Cortex of kidney (tissue), 1 donor: ENCODE measurements at places on chromosomes 5 and 9.

GRCh38 chr9:126377176-126377509, 50.5 kb downstream of the MVB12B start:
- DNase-seq = no peak

GRCh38 chr5:152237531-152237930, 167.5 kb downstream of the NMUR2 start:
- DNase-seq = no peak

DNA sequence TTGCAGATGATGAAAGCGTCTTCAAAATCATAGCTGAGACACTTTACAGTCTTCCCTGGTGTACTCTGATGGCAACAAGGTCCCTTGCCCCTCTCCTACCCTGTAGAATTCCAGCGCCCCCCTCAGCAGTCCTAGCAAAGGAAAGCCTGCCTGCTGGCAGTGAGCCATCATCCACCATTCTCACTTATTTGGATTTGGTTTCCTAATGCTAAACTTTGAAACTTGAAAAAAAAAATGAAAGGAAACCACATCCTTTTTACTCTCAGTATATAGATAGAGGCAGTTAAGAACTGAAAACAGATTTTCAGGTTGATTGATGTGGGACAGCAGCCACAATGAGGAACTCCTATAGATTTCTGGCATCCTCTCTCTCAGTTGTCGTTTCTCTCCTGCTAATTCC, at the start of gene GZMA:
Gene GZMA (plus strand): TSS at position 299 of the 400 bp plus-strand sequence. CDS start 37 bp downstream, at position 336.
- DNase-seq = no peak

DNA sequence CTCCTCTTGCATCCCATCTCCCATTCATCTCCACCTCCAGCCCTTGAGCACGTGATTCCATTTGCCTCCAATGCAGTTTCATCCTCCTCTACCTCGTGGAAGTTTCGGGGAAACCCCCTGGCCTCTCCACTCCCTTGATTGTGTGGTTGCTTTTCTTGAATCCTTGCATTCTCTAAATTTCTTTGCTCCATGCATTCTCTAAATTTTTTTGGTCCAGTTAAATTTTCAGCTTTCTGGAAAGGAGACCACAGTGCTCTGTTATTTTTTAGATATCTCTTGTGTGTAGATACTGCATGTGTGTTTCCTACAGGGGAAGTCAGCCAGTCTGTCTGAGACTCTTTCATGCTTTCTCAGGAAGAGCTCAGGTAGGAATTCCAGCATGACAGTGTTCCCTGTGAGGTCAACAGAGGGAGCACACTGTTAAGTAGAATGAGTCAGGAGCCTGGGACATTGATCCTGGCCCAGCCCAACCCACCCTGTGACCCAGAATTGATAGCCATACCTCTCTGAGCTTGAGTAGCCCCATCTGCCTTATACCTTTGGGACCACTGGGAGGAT, 52.8 kb downstream of the AMBP start:
- no peak for DNase-seq

- no peak for DNase-seq
These were observed 1.6 kb upstream of the NKX2-5 start for GRCh38 chr5:173236531-173237142.

GRCh38 chr5:5145651-5146529, 5.8 kb downstream of the ADAMTS16 start:
- DNase-seq = no peak

GRCh38 chr5:139717221-139717620, 69.1 kb downstream of the CXXC5 start:
- DNase-seq = no peak

DNA sequence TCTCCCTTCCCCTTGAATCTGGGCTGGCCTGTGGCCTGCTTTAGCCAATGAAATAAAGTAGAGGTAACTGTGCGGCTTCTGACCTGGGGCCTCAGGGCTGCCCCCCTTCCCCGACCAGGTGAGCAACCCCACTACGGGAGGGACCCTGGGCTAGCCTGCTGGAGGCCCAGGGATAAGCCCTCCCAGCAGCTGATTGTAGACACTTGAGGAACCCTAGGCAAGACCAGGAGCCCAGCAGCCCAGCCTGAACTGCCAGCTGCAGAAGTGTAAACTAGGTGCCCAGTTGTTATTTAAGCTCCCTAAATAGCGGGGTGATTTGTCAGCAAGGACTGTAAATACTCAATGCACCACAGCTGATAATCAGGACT, 41.3 kb downstream of the RAPGEF1 start:
- no peak for DNase-seq

DNA sequence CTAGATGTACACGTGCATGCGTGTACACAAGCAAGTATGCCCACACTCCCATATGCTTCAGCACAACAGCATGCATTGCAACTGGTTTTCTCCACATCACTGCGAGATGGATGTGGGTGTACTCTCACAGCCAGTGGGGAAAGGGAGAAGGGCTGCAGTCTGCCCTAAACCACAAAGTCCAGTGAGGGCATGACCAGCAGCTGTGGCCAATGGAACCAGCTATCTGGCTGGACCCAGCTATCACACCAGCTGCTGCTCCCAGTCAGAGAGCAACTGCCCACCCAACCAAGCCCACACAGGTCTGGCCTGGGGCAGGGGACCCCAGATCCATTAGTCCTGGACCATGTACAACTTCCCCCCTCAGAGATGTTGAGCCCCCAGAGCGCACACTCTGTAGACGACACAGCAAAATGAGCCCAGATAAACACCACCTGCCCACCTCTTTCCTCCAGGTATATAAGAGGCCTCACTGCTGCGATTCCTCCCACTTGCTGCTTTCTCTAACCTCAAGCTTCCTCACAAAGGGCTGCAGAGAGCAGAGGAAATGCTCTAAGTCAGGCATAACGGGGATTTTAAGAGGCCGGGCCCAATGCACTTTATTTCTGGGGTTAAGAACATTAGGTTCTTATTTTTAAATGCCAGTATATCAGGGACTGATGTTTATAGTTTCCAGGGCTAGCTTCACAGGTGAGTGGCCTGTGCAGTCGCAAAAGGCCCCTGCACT, 39.0 kb downstream of the SHB start:
- DNase-seq = no peak
